Upper lobe of left lung (tissue), 6 donors: ENCODE measurements at places on chromosomes 13 and 19.

GRCh38 chr13:61463024-61463423, 47.4 kb upstream of the PCDH20 start:
- DNase-seq, result no peak

GRCh38 chr13:74562381-74562780, 428.2 kb upstream of the KLF12 start:
- DNase-seq, result no peak

DNA sequence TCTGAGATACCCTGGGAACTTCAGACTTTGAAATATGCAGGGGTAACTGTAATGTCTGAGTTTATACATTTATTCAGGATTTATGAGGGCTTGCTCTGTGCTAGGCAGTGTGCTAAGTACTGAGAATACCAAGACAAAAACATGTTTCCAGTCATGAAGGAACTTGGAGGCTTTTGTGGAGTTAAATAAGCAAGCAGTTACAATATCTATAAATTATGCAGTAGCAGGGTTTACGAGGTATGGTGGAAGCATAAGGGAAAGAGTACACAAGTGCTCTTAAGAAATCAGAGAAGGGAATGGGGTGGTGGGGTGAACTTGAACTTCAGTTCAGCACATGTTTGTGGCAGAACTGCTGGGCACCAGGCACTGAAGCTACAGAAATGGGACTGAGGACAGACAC, 28.0 kb downstream of the MAB21L1 start:
- DNase-seq, result no peak

DNA sequence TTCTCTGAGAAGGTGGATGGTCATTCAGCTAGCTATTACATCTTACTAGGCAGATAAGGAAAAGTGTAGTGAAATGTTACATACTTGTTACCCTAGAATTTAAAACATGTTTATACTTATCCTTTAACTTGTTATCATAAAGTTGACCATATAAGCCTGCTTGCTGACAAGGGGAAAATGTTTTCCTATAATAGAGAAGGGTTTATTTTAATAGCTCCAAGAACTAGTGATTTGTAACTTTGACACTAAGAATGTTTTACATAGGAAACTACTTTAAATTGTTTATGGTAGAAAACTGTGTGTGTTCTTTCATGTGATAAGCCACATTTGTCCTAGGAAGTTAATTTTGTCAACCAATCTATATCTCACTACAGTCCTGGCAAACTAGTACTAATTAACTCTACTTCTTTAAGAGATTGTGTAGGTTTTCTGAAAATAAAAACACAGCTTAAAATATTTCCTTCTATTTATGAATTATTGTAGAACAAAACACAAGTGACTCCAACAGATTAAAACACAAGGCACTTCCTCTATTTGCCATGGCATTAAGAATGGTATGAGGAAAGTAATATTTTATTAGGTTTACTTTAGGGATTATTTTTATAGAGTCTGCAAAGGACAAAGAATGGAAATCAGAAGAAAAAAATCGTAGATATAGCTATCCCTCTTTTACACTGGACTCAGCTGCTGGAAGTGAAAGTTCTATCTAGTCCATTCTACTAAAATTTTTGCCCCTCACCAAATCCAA, 233.3 kb upstream of the NBEA start:
- no peak for DNase-seq

DNA sequence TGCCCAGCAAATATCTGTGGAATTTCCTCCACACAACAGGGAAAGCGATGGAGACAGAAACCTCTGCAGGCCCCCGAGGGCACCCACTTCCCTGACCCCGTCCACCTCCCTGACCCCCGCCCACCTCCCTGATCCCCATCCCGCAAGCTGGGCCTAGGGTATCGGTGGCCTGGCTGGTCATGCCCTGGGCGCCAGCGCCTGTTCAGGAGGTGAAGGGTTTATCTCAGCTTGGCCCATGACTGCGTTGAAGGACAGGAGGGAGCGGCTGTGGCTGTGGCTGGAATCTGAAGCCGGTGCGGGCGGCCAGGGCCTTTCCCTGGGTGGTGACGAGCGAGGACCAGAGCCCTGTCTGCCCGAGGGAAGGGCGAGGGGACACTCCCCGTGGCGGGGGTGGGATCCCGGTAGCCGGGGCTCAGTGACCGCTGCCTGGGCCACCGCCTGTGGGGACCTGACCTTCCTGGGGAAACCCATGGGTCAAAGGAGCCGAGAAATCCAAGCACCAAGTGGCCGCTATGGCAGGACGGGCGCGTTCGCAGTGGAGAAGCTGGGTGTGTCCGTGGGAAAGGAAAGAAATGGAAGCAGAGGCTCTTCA, 20.7 kb downstream of the GAS6 start:
- no peak for DNase-seq

DNA sequence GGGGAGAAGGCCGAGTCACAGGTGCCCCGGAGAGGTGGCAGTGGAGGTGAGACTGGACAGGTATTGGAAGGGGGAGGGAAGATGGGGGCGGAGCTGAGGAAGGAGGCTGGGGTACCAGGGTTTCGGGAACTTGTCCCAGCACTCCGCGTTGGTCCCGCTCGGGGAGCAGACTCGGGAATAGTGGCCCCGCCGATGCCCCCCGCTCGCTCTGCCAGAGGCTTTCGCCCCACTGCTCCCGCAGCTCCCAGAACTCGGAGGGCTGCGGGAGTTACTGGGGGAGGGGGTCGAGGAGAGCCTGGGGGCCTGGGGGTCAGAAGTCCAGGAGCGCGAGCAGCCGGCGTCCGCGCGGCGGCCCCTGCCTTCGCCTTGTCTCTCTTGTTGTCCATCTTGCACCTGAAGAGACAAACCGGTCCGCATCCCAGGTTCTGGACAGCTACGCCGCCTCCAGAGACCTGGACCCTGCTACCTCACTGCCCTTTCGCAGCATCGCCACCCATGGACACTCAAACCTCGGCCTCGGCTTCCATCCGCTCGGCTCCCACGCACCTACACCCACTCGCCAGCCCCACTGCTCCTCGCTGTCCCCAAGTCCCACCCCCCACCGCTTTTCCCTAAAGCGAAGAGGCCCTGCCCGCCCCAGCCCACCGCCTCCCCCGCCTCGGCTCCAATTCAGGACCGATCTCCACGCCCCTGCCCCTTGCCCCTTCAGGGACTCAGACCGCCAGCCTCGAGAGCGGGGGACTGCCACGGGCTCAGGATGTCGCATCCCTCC, 700 bp downstream of the PRR36 start:
- peak; percentile 78 for DNase-seq

GRCh38 chr19:39737891-39738290, at the start of gene CLC:
TSS of gene CLC (minus strand) at chr19:39738029. CDS start at chr19:39737952, 77 bp downstream.
- no peak for DNase-seq

- DNase-seq, result peak; percentile 82
Measured at GRCh38 chr19:4361152-4362046, 18.0 kb downstream of the MPND start.

- no peak for DNase-seq
Measured at GRCh38 chr13:57925250-57925649, 293.7 kb downstream of the PCDH17 start.
